ENCODE measurements at places on chromosomes 12 and 14.
A peak's percentile ranks its signal among the peaks of the same experiment; 100 is the strongest.

- no peak for DNase-seq
These were observed 2.6 kb downstream of the YAF2 start for GRCh38 chr12:42235426-42235825.

DNA sequence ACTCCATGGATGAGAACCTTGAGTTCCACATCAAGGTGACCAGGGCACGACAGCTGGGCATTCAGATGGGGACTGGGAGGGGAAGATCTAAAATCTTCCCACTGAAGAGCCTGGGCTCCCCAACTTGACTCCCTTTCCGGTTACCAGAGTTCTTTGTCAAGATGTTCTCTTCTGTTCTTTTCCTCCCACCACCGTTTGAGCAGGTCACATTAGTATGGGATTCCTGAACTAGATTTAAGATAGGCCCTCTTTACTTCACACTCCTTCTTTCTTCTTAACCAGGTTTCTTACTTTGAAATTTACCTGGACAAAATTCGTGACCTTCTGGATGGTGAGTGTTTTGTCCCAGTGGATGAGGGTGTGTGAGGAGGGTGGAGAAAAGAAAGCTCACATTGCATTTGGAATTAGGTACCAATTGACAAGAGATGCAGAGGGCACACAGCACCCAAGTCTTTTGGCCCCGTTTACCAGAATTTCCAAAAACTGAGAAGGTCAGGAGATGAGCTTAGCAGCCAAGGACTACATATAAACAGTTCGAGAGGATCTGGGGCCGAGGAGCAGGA is 14.4 kb downstream of the KIF5A start:
- no peak for DNase-seq

DNA sequence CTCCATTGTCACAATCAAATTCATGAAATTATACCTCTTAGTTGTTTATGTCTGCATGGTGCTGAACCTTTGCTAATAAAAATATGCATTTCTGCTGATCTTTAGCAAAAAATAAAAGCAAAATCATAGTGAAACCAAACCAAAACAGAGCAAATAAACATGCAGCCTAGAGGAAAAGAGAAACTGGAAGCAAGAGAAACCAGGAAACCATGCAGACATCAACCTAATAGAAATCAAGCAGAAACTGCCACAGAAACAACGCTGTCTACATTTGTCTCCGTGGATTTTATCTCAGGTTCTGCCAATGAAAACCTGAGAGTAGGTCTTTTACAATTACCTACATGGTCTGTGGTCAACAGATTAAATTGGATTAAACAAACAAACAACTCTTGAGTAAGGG is 173.7 kb downstream of the SYT10 start:
- no peak for DNase-seq

GRCh38 chr14:54617467-54617866 is 50.5 kb downstream of the SAMD4A start:
- no peak for DNase-seq

DNA sequence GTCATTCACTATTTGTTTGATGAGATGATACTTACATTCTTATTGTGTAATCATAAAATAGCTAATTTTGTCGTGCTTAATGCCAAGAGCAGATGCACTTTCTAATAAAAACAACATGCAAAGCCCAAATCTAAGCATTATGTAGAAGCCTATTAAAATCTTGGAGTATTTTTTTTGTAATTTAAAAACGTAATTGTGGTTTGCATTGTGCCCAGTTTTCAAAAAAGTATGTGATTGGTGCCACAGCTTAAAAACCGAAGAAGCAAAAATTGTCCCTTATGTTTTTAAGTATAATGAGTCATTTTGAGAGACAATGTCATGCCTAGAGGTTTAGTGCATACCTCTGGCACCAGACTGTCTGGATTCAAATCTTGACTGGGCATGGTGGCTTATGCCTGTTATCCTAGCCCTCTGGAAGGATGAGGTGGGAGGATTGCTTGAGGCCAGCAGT is 464.8 kb upstream of the RGS6 start:
- no peak for DNase-seq

DNA sequence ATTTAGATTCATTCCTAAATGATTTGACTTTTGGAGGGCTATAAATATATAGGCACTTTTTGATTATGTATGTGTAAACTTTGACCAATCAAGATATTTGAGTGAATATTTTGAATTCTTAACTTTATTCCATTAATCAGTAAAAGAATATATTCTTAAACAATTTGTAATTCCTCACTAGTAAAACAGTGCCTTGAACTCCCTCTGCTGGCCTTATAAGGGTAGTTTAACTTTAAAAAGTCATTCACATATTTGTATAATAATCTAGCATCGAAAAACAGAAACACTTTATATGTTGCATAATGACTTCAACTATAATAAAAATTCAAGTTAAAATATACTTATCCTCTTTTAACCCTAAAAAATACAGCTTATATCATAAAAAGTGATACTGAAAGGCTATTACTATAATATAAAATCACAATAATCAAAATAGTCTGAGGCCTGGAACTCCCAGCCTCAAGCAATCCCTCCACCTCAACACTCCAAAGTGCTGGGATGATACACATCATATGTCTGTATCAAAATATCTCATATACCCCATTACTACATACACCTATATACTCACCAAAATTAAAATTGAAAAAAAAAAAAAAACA is 31.2 kb downstream of the CCDC59 start:
- peak; percentile 1 for DNase-seq

DNA sequence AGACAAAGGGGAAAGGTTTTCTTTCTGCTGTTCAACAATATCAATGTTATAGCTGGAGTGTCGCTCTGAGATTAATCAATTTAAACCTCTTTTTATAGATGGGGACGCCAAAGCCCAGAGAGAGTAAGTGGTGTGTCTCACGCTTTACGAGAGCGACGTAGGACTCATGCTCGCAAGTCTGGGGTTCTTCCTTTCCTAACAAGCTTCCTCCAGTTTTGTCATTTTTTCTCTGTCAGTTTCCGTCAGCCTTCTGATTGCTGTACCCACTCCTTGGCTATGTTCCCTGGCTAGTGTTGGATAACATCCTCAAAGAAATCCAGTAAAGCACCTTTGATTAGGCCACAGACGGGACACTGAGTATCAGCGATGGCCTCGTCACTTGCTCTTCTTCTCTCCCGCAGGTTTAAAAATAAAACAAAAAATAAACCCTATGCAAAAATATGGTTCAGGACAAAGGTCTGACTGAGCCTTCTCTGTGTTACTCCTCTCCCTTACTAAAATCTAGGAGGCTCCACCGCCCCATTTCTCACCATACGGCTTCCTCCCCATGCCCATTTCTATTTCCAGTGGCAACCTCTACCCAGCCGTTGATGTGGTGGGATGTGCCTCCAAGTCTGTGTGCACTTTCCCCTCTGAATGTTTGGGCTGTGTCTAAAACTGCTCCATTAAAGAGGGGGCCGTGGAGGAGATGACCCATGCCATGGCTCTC is 172.7 kb upstream of the PARP11 start:
- DNase-seq, result no peak

DNA sequence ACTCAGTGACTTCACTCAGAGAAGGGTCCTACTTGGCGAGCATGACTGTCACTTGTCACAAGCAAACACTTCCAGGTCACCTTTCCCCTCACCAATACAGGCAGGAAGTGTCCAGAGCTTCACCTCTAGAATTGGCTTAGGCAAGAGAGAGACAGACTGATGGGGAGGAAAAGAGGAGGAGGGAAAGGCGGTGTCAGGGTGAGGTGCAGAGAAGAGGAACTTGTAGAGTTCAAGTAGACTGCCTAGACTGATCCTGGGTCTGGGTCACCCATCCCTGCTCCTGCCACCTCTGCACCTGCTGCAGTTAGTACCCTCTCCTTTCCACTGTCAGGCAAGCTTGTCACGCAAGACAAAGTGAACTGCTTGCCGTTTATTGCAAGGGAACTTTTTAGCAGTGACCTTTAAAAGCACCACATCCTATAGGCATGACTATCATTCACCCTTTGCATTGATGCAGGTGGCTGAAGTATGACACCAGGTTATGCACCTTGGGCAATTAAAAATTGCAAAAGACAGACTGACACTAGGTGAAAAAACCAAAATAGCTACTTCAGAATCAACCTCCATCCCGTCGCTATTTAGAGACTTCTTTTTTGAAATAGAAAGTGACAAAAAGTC is 292.4 kb downstream of the SYT1 start:
- DNase-seq, result no peak

DNA sequence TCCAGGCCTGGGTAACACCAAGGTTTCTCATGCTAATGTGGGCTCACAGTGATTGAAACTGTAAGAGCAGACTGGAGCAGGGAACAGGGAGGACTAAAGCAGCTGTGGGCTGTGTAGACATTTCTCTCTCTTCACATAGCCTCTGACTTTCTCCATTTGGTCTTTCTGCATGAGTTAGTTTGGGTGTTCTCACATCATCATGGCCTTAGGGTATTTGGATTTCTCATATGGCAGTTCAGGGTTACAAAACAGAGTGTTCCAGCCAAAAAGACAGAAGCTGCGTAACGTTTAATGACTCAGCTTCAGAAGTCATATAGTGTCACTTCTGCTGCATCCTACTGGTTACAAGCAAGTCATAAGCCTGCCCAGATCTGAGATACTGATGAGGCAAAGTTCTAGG is 52.0 kb upstream of the OSBPL8 start:
- DNase-seq, result no peak

- no peak for DNase-seq
These were observed 62.1 kb upstream of the MAP1LC3B2 start for GRCh38 chr12:116497051-116497591.

- DNase-seq, result no peak
These were observed 7.6 kb upstream of the NUMB start for GRCh38 chr14:73465823-73466532.
